ENCODE measurements at places on chromosomes 5 and 9.

- no peaks in the 10 kb centered on the region for H3K36me3 ChIP-seq
- H3K4me3 ChIP-seq, result no peak overlapping the region
- H3K27ac ChIP-seq, result no peak overlapping the region
- H3K4me1 ChIP-seq, result peaks cover 7% of the 10 kb centered on the region
- no peak for DNase-seq
These were observed 386.0 kb downstream of the CHSY3 start for GRCh38 chr5:130290219-130290618.

DNA sequence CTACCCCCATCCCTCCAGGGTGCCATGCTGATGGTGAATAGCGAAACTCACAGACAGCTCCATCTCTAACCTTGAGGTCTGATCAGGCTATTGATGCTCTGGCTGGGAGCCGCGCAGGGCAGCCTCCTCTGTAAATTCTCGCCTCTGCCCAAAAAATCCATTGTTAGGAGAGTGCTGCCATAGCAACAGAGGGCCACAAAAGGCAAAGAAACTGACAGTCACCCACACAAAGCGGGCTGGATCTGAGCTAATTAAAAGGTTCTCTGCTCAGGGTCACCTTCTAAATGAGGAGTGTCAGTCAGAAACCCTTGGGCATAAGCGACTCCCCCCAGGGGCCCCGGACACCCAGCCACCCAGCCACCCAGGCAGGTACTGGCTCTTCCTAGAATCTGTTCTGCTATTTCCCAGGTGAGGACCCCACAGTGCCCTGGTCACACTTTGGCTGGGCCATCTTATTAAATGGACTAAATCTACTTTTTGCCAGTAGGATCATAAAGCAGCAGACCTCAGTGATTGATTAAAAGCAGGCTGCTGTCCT lies 126.7 kb downstream of the MED10 start:
- H3K27ac ChIP-seq, result no peak overlapping the region
- DNase-seq, result no peak
- no peak overlapping the region for H3K4me3 ChIP-seq
- no peaks in the 10 kb centered on the region for H3K27me3 ChIP-seq

- H3K4me1 ChIP-seq, result peaks cover 17% of the 10 kb centered on the region
- no peak overlapping the region for H3K4me3 ChIP-seq
- no peak for DNase-seq
- no peak overlapping the region for H3K27ac ChIP-seq
- H3K27me3 ChIP-seq, result no peaks in the 10 kb centered on the region
These were observed 210.9 kb downstream of the GAPVD1 start for GRCh38 chr9:125472562-125472925.

DNA sequence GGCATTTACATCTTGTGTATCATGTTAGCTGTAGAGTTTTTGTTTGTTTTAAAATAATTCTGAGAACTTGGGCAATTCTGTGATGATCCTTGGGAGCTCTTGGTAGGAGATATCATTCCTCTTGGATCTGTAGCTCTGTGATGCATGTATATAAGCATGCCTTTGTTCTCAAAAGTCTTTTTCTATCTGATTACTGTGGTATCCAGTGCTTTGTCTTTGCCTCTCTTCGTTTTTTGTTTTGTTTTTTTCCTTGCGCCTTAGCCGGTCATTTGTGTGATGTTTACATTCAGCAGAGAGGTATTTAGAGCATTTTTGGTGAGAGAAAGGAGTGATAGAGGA lies 110.0 kb downstream of the PAM start:
- peaks cover 41% of the 10 kb centered on the region for H3K4me1 ChIP-seq
- no peak for DNase-seq
- H3K27ac ChIP-seq, result peak overlapping the region; percentile 83
- H3K36me3 ChIP-seq, result no peaks in the 10 kb centered on the region
- peak overlapping the region; percentile 70 for H3K4me3 ChIP-seq
- H3K27me3 ChIP-seq, result no peaks in the 10 kb centered on the region

DNA sequence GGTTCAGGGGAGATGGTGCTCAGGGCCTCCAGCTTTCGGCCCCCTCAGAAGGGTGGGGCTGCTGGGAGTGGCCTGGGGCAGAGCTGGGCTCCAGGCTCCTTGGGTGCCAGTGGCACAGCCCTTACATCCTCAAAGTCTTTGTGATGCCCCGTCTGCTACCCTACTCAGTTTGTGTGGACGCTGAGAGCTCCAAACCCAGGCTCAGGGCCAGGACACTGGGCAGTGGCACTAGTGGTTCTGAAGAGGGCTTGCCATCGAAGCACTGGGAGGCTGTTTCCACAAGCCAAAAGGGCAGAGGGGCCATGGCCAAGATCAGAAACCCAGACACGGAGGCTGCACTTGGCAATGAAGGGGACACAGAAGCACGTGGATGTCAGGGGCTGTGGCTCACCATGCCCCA lies 99.1 kb downstream of the GABBR2 start:
- no peaks in the 10 kb centered on the region for H3K27me3 ChIP-seq
- H3K27ac ChIP-seq, result no peak overlapping the region
- DNase-seq, result no peak

- H3K4me1 ChIP-seq, result peaks cover 6% of the 10 kb centered on the region
- DNase-seq, result peak; percentile 78
- H3K4me3 ChIP-seq, result peak within 1 kb of the TSS; percentile 86
- H3K27me3 ChIP-seq, result no peaks in the 10 kb centered on the region
- H3K27ac ChIP-seq, result no peak within 1 kb of the TSS
These were observed at the start of gene ZFP2 for GRCh38 chr5:178895615-178896571. ZFP2 (plus strand) TSS chr5:178895913; CDS start chr5:178931314, 35,401 bp downstream.

- no peak overlapping the region for H3K4me3 ChIP-seq
- no peaks in the 10 kb centered on the region for H3K36me3 ChIP-seq
- peaks cover 17% of the 10 kb centered on the region for H3K27me3 ChIP-seq
- H3K4me1 ChIP-seq, result peaks cover 61% of the 10 kb centered on the region
- DNase-seq, result no peak
These were observed 2.5 kb upstream of the SSBP2 start for GRCh38 chr5:81753429-81753828.
